ENCODE measurements at places on chromosomes 12 and 14. TPM values are rescaled to one million over a fixed set of nuclear protein-coding genes. Genes with fewer than 3 reads are reported as not detected.
A peak's percentile ranks its signal among the peaks of the same experiment; 100 is the strongest.

GRCh38 chr12:66111605-66112004, 18.9 kb downstream of the LLPH start:
- no peak for DNase-seq

GRCh38 chr12:9813821-9814798, 13.2 kb upstream of the KLRF1 start:
- DNase-seq, result peak; percentile 79

DNA sequence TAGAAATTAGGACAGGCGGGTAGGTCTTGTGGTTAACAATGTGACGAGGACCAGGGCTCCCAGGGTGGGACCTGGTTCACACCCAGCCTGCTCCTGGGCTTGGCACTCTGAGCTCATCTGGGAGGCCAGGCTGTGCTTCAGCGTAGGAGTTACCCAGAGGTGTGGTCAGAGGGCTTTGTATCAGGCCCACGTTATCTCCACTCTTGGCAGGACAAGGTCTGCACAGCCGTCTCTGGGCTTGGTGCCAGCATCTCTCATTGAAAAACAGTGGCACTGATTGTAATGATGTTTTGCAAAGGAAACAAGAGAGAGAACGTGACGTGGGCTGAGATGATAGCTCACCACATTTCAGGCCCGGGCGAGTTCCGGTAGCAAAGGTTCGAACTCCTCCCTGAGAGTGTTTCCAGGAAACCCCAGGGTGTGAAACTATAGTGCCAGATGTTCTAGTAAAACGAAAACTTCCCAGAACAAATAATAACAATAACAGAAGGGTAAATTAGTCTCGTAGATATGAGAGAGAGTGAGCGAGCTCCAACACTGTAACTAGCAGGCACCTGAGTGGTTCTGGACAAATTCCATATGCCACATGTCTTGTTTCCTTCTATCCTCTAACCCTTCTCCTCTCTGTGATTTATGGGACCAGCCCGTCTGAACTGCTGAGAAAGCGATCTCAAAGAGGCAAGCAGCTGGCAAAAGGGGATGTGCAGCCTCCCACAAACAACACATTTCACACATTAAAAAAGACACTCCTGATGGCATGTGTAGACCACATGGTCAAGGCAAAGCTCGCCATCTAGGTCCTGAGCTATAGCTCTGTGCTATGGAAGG, 227.3 kb downstream of the KTN1 start:
- DNase-seq, result peak; percentile 98

DNA sequence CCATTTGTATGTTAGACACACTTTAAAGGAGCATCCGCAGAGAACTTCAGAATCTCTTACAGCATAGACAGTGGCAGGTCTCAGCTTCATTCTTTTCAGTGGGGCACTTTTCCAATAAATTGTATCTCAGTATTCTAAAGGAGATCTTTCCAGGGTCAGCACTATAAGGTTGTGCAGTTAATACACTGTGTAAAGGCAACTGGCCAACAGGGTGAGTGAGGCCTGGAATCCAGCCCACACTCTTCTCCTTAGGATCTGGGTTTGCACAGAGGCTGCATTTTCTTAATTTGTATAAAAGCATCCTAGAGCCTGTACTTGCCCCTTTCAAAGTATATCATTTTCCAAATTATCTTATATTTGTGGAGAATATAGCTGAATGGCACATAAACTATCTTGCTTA, 94.2 kb downstream of the MYF5 start:
- DNase-seq, result no peak

GAS2L3 gene
- total RNA-seq, result 4.7 TPM

DNA sequence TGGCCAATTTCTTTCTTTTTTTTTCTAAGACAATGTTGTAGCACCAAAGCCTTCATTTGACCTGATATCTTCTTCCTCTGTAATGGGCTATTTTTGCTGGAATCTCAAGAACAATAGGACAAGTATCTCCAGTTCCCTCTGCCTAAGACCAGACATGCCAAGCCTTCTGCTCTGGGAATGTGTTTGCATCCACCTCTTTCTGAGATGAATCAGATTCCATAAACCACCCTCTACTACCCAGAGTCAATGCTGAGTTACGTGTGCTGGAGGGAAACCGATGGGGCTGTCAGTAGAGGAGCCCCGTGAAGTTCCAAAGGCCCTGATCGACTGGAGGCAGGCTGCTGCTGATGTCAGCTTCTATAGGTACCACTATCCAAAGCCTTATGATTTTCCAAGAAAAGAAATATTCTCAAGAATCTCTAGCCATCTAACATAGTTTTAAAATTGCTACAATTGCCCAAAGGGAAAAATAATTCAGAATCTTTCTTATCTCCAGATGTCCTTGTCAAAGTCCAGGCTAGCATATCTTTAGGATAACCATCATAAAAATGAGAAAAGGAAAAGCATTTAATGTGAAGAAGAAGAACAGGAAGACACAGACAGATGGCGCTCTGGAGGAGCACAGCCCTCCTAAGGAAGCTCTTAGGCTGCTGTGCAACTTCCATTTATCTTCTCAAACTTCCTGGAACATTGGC, 101.9 kb downstream of the SLC8A3 start:
- peak; percentile 70 for DNase-seq

DNA sequence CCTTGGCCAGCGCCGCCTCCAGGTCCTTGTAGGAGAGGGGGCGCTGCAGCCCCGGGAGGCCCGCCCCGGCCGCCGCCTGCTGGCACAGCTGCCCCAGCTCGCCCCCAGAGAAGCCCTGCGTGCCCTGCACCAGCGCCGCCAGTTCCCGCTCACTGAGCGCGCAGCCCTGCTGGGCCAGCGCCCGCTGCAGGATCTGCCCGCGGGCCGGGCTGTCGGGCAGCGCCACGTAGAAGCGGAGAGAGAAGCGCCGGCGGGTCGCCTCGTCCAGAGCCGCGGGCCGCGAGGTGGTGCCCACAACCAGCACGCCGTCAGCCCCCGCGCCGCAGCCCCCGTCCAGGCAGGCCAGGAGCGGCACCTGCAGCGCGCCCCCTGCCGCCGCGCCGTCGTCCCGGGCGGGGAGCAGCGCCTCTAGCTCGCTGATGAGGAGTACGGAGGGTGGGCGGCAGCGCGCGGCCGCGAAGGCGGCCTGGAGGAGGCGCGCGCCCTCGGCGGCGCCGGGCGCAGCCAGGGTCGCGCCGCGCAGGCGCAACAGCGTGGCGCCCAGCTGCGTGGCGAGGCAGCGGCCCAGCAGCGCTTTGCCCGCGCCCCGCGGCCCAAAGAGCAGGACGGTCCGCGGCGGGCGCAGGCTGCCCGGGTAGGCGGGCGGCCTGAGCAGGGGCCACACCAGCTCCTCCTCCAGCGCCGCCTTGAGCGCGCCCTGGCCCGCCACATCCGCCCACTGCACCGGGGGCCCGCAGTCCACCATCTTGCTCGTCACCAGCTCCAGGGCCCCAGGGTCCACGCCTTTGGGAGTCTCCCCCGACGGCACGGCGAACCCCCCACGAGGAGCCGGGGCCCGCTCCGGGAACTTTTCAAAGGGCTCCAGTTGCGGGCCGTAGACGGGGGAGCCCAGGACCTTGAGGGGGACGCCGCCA, 27.7 kb downstream of the FIGNL2 start:
- DNase-seq, result peak; percentile 60

OTX2 gene
- not detected for total RNA-seq

DNA sequence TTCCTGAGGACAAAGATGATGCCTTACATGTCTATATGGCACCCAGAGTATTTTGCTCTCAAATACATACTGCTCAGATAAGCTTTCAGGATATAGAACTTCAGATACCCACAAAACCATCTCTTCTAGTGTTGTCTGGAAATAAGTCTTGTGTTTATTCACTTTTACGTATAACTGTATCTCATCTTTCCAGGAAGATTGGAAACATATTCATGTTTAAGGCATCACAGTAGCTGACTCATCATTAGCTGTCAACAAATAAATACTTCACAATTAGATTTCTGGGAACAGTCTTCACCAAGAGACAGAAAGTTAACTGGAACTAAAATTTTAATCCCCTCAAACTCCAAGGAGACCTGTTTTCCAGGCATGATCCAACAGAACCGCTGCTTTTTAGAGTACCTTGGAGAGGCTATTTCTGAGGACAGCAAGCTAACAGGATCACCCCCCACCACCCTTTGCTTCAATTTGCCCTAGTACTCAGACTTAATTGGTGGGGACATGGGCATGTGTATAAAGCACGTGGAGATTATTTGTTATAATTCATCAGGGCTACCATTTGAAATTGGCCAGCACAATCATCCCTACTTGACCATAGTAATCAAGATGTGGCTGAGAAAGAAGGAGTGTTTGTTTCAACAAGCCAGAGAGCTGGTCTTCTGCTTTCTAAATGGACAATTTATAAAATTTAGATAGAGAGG, 129.3 kb upstream of the HIF1A start:
- no peak for DNase-seq

Data from stomach (tissue), 19 donors.